ENCODE measurements at places on chromosomes 4 and X.

GRCh38 chrX:64571011-64571410 is 175.8 kb upstream of the MTMR8 start:
- DNase-seq = no peak

GRCh38 chrX:117196481-117196880 is 733.7 kb upstream of the CT83 start:
- DNase-seq = no peak

- no peak for DNase-seq
These were observed 3.6 kb downstream of the IRS4 start for GRCh38 chrX:108732630-108733321.

GRCh38 chr4:20119141-20119540 is 132.6 kb upstream of the SLIT2 start:
- no peak for DNase-seq

DNA sequence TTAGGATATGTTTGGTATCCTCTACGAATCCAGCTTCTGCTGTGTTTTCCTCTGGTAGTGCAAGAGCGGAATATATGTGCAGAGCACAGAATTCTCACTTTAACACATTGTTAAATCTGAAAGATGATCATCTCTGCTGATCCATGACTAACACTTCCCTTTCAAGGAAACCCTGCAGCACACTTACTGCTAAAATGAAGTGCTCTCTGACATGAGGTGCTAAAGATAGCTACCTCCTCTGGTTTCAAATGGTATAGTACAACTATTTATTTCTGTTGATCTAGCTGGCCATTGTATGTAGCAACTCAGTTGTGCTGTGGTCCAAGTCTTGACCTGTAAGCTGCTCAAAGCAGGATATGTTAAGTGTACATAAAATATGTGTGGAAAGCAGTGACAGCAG is 162.4 kb upstream of the FMR1 start:
- no peak for DNase-seq

- DNase-seq = no peak
These were observed 73.6 kb downstream of the EGF start for GRCh38 chr4:109985993-109986974.

GRCh38 chr4:73704314-73705055 is 35.9 kb upstream of the CXCL8 start:
- DNase-seq = no peak

- DNase-seq = no peak
These were observed 64.2 kb downstream of the INTS12 start for GRCh38 chr4:105644257-105644656.

GRCh38 chr4:23279377-23279986 is 586.7 kb downstream of the GBA3 start:
- no peak for DNase-seq

GRCh38 chrX:39814391-39814790 is 283.4 kb downstream of the BCOR start:
- DNase-seq = peak; percentile 22

GRCh38 chr4:120770897-120771296 is 151.6 kb downstream of the PRDM5 start:
- no peak for DNase-seq

DNA sequence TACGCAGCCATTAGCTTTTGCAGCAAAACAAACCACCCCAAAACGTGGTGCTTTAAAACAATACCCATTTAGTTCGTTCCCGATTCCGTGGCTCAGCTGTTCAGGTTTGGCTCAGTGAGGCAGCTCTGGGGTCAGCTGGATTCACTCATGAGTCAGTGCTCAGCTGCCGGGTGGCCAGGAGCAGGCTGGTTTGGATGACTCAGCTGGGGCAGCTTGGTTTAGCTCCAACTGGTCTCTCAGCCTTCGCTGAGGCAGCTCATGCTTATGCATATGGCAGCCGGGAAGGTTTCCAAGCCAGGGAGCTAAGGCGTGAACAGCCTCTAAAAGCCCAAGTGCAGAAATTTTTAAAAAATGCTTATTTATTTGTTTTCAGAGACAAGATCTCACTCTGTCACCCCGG is 13.3 kb upstream of the CD99 start:
- no peak for DNase-seq

DNA sequence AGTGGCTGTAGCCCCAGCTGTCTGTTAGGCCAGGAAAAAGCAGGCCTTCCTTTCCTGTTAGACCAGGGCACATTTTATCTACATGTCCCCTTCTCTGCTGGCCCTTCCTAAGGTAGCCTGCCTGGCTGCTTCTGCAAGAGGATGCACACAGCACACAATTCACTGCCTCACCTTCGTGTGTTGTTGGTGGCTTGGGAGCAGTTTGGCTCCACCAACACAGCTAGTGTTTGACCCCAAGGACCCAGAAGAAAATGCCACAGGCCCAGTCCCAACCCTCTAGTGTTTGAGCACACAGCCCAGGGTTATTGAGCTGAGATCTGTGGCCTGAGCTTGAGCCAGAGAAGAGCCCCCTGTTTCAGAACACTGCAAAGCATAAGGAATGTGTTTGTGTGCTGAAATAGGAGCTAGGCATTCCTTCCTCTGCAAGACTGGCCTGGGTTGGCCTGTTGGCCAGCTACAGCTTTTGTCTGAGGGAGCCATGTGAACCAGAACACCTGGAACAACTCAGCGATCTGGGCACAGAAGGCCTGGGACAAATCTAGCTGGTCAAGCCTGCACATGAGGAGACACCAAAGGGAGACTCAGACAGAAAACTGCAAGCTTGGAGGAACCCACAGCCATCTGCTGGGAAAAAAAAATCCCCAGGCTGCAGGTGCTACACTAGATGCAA is 26.4 kb downstream of the MAGEE1 start:
- no peak for DNase-seq

- DNase-seq = no peak
These were observed 212.4 kb downstream of the TRAM1L1 start for GRCh38 chr4:116872941-116873340.

DNA sequence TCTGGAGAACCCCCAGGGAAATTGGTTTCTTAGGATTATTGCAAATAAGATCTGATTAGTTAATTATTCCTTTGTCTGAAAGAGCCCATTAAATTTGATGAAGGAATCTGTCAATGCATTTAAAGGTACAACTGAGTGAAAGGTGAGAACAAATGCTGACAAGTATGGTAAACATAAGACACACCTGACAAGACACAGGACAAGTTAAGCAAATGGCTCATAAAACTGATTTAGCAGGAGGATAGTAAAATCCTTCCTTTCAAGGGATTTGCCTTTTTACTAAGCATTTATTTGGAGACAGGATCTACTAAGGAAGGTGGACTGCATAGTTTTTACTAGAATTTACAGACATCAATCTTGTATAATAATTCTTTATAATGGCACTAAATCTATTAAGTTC is 553.9 kb downstream of the SPRY1 start:
- DNase-seq = no peak

DNA sequence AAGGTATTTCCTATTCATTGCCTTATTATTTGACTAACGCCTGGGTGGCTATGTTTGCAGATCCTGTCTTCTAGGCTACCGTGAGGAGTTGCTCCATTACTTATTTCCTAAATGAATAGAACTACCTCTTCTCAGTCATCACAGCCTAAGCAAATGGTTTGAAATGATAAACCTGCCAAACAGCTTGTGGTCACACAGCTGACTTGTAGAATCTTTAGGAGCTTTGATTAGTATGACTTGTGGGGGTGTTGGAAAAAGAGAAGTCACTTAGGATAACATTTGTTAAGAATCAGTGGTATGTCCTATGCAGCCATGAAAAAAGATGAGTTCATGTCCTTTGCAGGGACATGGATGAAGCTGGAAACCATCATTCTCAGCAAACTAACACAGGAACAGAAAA is 169.3 kb downstream of the PPARGC1A start:
- DNase-seq = no peak

GRCh38 chrX:44032479-44032878 is 59.3 kb upstream of the NDP start:
- DNase-seq = no peak

- DNase-seq = peak; percentile 14
These were observed 716 bp downstream of the KIT start for GRCh38 chr4:54658252-54659093.

DNA sequence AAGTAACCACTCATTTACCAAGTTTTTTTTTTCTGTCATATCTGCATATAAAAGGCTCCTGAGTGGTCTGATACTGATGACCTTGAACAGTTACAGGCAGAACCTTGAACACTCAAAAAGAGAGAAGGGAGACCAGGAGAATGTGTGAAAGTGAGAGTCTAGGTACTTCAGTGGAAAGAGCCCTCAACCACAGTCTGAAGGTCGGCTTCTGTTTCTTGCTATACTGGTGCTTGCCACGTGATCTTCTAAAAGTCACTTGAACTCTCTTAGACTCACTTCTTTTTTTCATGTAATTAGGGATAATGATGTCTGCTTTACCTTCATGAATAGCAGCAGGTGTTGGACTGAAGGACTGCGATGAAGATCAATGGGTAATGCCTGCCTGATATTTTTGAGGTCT is 22.8 kb downstream of the GABRB1 start:
- DNase-seq = no peak

- DNase-seq = no peak
These were observed 281.7 kb downstream of the UNC5C start for GRCh38 chr4:95267081-95267480.

GRCh38 chrX:44223150-44223549 is 120.3 kb downstream of the EFHC2 start:
- no peak for DNase-seq

DNA sequence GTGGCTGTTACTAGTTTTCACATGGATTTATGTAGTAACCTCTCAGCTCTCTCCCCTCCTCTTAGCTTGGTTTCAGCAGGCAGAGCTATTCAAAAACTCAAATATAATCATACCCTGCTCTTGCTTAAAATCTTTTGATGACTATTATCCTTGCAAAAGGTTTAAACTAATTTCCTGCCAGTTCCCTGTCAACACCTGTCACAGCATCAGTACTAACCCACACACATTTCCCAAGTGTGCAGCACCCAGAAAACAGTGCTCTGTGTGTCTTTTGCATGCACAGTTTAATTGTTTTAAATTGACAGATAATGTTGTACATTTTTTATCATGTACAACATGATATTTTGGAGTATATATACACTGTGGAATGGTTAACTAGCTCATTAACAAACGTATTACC is 202.0 kb downstream of the PAPSS1 start:
- no peak for DNase-seq

DNA sequence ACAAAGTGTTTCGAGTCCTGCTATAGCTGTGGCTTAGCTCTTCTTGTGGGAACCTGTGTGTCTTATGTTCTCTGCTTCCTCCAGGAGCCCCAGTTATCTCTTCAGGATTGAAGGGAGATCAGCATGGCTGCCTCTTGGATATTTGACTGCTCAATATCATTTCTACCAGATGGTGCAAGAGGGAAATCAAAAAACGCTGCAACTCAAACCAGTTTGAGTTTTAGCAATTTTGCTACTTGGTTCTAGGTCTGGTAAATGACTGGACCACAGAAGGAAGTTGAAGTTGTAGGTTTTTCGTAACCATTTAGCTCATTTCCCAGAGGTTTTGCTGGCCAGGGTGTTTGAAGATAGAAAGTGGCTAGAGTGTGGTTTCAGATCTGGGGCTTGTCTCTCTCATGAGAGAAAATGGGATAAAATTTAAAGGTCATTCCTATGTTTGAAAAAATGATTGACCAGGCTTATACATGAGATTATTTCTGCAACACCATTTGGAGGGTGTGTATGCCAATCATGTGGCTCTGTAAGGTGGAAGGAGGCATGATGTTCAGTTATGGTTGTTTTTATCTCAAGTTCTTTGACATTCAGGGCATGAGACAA is 210.4 kb downstream of the SPRY1 start:
- DNase-seq = no peak

DNA sequence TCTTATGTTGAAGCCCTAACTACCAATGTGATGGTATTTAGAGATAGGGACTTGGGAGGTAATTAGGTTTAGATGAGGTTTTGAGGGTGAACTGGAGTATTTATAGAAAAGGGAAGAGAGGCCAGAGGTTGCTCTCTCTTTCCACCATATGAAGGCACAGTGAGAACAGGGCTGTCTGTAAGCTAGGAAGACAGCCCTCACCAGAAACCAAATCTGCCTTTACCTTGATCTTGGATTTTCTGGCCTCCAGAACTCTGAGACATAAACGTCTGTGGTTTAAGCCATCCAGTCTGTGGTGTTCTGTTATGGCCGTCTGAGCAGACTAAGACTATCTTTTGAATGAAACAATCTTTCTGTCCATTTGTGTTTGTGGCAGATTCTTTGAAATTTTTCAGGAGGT is 223.7 kb downstream of the PDHA2 start:
- DNase-seq = no peak

- DNase-seq = no peak
These were observed 337.1 kb upstream of the PUDP start for GRCh38 chrX:7485061-7485460.

DNA sequence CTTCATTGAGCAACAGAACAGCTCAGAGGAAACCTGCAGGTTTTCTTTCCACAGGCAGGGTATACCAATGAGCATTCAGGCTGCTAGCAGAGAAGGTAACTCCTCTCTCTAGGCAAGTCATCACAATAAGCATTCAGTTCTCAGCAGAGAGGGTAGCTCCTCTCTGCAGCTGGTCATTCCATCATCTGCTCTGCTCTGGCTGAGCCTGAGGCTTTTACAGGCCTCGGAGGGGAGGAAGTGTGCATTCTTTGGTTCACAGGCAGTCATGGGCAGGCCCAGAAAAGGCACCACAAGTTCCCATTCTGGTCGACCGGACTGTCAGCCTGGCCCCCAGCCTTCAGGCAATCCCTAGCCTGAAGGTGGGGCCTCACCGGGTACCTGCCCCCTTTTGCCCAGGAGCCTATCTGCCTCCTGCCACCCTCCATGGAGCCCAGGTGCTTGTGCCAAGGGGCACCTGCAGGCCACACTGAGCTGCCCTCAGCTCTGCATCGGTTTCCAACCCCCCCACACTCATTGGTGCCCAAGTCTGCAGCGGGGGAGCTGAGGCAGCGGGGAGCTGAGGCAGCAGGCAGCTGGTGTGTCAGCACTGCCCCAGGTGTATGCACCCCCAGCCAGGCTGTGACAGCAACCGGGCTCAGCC is 83.1 kb downstream of the PRDM5 start:
- no peak for DNase-seq

GRCh38 chrX:131987252-131987651 is 35.9 kb upstream of the STK26 start:
- no peak for DNase-seq

DNA sequence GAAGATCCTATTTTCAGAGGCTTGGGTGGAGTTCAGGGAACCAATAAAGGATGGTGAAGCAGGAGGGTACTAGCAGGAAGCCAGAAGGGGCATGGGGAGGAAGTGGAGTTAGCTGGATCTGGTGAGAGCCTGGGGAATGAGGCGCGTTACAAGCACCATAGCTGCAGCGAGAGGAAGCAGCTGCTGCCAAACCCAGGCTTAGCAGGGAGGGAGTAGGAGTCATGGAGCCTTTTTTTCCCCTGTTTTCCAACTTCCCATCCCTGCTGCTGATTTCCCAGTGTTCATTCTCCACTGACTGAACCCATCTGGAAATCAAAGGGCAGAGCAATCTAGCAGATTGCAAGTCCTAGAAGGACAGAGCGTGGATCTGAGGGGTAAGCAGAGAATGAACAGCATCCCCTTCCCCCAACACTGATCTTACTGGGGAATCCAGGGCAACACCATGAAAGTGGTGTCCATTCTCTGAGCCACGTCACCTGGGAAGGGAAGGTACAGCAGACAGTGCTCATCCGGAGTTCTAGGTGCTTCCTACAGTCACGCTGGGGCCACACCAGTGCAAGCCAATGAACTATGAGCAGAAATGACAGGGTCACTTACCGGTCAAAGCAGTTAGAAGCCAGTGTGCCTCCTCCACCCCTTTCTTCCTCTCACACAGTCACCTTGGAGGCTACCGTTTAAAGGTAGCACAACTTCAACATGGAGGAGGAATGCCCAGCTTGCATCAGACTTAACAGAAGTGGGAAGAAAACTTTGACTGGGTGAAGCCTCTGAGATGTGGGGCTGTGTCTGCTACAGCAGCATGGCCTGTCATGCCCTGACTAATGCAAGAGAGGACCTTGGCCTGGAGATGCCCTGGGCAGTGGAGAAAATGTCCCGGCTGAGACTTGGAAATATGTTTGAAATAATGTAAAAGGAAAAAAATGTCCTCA is 36.7 kb downstream of the SMIM20 start:
- no peak for DNase-seq
